NCI-H526 (cell line): ENCODE measurements at places on chromosomes 11 and 22.

- DNase-seq: no peak
Observed at GRCh38 chr11:76901144-76901543, 40.4 kb downstream of the ACER3 start.

- peak; percentile 81 for DNase-seq
Observed at GRCh38 chr11:16611926-16612565, 126.4 kb upstream of the C11orf58 start.

GRCh38 chr11:61011229-61011870 is 39.9 kb downstream of the CD6 start:
- no peak for DNase-seq

- no peak for DNase-seq
Observed at GRCh38 chr11:64233913-64234586, at the start of gene VEGFB. VEGFB (plus strand) TSS chr11:64234584; CDS start chr11:64234834, 250 bp downstream.

- no peak for DNase-seq
Observed at GRCh38 chr11:33935461-33936456, 43.9 kb upstream of the LMO2 start.

DNA sequence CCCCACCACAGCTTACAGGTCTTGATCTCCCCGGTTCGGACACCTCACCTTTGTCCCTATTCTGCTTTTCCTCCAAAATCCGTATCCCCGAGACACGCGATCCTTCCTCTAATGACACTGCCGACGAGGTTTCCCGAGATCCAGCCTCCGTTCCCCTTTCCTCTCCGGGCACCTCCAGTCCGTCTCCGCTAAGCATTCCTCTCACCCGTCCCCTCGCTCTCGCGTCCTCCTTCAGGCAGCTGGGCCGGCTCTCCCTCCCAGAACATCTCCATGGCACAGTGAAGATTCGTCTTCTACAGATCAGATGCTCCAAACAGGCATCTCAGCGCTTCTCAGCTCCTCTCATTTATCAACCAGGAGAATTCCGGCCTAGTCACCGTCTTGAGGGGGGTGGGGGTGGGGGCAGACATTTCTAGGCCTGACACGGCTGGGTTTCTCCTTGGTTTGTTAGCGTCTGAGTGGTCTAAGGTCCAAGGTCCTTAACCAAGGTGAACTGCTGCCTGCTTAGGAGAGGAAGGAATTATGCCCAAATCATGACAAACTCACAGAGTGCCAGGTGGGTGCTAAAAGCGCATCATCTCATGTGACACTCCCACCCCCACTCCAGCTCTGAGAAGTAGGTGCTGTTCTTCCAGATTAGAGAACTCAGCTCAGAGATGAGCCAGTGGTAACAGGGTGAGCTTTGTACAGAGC is at the start of gene SPTBN2:
SPTBN2 (minus strand) TSS at position 524 of the 693 bp plus-strand sequence. CDS start 7,976 bp downstream, outside the sequence.
- no peak for DNase-seq

- DNase-seq: no peak
Observed at GRCh38 chr11:78660471-78660870, 85.8 kb upstream of the NARS2 start.

DNA sequence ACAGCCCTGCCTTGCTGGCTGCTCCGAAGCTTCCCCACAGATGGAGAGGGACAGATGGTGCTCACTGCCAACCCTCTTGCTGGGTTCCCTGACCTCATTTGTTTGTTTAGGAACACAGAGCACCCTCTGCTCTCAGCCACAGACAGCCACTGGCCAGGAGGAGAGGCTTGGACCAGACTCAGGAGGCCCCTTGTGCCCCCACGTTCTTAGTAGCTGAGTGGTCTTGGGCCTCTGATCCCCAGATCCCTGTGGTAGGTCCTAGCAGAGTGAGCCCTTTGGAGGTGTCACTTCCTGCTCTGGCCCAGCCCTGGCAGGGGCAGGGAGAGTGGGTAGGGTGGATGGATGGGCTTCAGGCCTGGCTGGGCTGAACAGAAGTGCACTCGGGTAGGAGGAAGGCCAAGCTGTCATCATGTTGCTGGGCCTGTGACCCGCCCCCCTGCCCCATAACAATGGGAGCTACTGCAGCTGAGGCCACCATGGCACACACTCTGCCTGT is 84.0 kb downstream of the DHCR7 start:
- DNase-seq: no peak

GRCh38 chr11:35045236-35045820 is 93.6 kb upstream of the CD44 start:
- no peak for DNase-seq

GRCh38 chr11:77111277-77111676 is 8.6 kb downstream of the OMP start:
- no peak for DNase-seq

DNA sequence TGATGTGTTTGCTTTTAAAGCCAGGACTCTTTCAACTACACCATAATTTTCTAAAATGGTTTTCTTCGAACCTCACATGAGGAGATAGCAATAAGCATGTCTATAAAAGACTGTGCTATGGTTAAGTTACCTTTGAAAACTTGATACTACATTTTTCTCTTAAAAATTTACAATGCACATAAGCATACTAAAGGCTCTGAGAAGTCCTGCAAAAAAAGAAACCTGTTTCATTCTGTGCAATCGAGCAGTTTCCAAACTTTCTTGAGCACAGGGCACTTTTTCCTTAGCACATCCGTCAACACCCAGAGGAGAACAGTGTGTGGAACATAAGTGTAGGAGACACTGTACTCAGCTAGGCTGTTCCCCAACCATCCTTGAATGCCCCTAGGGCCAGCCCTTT is 144.1 kb upstream of the ARHGAP20 start:
- no peak for DNase-seq

DNA sequence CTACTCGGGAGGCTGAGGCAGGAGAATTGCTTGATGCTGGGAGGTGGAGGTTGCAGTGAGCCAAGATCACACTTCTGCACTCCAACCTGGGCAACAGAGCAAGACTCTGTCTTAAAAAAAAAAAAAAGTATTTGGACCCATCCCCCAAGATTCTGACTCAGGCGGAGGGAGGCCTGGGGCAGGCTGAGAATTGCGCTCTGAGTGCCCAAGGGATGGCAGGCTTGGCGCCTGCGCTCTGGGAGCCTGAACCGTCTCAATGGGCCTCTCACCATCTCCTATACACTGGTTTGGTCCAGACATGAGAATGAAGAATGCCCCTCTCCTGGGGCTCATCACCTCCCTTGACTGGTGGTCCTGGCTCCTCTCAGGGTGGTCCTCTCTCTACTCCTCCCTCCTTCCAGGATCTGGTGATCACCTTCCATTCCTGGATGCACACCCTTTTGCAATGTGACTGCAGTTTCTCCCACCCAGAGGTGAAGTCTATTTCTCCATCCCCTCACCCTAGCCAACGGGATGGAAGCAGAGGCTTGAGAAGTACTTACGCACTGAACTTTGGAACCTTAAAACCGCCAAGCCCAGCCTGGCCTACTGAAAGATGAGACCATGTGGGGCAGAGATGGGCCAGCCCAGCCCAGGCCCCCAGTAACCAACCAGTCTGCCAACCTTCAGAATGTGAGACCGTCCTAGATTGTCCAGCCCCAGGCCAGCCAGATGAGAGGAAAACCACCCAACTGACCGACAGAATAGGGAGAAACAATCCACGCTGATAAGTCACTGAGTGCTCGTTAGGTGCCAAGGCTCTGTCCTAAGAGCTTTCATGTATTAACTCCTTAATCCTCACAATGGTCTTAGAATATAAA is 4.9 kb downstream of the POLR3H start:
- no peak for DNase-seq

DNA sequence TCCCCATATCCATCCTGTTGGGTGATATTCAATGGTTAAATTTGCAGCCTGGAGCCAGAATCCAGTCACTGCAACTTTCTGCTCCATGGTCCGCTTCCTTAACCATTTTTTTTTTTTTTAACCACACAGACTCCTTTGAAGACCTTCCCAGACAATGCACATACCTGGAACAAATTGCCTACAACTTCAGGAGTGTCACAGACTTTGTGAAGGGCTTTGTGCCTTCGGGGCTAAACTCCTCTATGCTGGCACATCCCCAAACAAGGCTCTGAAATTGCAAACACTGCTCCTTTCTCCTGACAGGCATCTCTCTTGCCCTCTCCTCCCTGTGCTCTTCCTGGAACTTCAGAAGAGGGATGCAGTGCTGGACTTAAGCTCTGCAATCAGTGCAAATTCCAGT is 40.6 kb downstream of the TENM4 start:
- no peak for DNase-seq

DNA sequence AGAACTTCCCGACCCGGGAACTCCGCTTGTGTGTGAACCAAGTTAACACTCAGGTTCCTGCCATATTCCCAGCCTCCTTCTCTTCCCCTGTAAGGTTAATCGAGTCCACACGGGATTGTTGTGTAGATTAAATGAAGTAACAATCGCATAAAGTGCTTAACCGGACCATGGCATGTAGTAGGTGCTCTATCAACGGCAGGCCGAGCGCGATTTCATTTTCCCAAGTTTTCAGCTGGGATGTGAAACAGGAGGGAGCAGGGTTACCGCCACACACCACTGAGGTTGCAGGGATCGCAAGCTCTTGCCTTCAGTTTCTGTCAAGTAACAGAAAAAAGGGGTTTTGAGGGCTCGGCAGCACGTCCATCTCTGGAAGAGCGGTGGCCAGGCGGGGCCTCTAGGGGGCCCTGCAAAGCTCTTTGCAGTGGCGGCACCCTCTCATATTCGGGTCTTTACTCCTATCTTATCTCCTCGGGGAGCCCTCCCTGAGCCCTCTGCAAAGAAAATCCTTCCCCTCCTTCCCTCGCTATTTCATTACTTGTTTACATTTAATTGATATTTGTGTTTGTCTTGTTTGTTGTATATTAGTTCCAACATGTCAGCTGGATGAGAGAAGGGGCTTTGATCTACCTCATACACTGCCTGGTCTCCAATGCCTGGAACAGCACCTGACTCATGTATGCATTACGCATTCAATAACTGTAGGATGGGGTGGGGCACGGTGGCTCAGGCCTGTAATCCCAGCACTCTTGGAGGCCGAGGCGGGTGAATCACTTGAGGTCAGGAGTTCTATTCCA is 816 bp upstream of the PLEKHA7 start:
- peak; percentile 67 for DNase-seq

GRCh38 chr11:130601141-130601540 is 152.7 kb downstream of the ADAMTS15 start:
- DNase-seq: no peak

DNA sequence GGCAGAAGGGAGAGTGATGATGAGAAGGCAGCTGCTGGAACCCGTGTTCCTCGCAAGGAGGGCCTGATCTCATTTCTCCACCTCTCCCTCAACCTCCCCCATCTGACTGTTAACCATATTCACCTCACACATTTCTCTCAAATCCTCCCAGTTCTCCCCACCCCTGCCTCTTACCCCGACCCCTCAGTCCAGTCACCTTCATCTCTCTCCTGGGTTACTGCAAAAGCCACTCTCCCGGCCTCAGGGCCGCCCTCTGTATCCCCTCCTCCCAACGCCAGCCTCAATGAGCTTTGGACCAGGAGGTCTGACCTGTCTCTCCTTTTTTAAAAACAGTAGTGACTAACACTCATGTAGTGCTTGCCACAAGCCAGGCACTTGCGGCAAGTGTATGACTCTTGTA is 29.5 kb upstream of the LMO1 start:
- no peak for DNase-seq

DNA sequence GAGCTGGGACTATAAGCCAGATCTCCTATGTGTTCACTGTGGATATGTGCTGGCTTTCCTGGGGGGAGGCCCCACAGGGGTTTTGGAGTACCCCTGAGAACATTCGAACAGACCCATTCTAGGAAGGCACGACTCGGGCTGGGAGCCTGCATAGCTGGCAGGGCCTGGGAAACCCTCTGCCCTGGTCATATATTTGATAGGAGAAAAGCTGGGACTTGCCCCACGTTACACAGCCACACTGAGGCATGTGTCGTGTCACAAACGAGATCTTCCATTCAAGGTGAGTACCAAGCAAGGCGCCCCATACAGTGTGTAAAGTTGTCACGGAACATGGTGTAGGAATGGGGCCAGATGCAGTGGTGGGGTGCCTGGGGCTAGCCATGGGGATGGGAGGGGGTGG is 11.2 kb downstream of the MYO7A start:
- no peak for DNase-seq

- no peak for DNase-seq
Observed at GRCh38 chr11:126464796-126465195, 109.3 kb downstream of the ST3GAL4 start.

DNA sequence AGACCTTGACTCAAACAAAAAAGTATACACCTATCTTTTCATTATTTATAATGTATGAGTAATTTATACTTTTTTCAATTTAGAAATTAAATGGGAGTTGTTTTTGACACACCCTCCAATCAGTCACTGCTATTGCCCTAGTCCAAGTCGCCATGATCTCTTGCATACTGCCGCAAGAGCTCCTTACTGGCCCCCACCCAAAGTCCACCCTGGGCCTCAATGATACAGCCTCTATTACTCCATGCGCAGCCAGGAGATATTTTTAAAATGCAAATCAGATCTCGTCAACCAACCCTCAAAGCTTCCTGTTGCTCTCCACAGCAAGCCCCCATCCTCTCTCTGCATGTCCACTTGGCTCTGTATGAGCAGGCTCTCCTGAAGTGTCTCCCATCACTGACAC is 12.8 kb upstream of the LMO1 start:
- DNase-seq: no peak

DNA sequence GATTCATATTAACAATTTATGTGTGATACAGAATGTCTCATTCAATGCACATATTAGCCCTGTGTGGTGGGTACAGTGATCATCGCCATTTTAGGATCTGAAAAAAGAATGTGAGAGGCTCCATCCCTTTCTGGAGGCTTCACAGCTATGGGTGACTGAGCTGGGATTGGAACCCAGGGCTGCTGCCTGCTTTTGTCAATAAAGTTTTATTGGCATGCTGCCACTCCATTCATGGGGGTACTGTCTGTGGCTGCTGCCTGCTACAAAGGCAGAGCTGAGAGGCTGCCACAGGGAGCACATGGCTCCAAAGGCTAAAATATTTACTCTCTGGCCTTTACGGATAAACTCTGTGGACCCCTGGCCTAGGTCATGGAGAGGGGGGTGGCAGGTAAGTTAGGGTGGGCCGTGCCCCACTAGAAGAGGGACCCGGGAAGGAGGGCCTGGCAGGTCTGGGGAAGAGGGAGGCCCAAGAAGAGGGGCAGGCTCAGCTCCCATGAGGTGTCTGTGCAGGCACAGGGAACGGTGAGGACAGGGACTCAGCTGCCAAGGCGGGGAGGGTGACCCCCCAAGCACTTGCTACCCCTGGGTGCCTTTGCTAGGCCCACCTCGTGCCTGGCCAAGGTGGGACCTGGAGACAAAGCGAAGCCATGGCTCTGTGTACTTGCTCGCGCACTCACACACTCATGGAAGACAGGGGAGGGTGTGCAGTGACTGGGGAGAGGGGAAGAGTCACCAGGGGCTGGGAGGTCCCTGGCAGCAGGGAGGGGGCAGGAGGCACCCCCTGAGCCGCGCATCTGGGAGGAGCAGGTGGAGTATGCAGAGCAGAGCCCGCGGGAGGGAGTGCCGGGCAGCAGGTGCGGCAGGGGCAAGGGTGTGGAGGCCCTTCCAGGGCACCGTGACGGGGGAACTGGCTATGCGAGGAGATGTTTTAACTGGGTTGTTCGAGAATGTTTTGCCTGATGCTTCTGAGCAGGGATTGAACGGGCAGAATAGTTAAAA is 335.3 kb downstream of the CTTN start:
- peak; percentile 71 for DNase-seq

- no peak for DNase-seq
Observed at GRCh38 chr11:102560555-102561011, 30.0 kb upstream of the MMP7 start.

GRCh38 chr22:33757802-33758483 is 162.3 kb downstream of the LARGE1 start:
- DNase-seq: no peak
